Stimulated activated CD4-positive, alpha-beta T cell treated with anti-CD3 and anti-CD28 coated beads, Interleukin-15, amount 100 ng/mL, for 24 hours (primary cell): ENCODE measurements at places on chromosomes 1 and 21.

- no peak for DNase-seq
Measured at GRCh38 chr1:201180141-201180540, 10.5 kb upstream of the IGFN1 start.

GRCh38 chr1:69290291-69290690 is 277.4 kb upstream of the LRRC7 start:
- no peak for DNase-seq

DNA sequence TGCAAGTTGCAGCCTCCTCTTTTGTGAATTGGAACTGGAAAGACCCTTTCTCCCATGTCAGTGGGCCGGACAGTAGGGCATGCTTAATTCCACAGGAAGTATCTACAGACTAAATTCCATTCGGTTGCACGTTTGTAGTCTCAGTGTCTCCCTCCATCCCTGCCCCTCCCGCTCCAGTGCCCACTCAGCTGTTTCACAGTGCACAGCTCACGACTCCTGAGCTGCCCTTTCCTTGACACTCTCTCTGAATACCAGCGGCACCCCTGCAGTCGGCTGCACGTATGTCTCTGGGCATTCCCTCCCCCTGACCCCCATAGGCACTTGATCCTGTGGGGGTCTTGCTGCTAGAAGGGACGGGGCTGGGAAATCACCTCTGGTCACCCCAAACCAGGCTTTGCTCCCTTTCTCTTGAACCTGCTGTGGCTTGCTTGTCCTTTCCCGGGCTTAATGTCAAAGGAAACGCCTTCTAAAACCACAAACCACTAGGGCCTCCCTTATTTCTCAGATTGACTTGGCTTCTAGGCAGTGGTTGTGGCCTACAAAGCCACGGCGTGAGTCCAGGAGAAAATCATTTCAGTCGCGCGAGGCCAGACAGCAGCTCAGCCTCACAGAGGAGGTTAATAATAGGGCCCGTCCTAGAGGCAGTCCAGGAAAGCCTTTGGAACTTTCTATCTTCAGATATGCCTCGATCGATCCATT is 365.3 kb upstream of the PROX1 start:
- peak; percentile 25 for DNase-seq

- DNase-seq = no peak
Measured at GRCh38 chr1:162009501-162010174, 14.0 kb downstream of the OLFML2B start.

DNA sequence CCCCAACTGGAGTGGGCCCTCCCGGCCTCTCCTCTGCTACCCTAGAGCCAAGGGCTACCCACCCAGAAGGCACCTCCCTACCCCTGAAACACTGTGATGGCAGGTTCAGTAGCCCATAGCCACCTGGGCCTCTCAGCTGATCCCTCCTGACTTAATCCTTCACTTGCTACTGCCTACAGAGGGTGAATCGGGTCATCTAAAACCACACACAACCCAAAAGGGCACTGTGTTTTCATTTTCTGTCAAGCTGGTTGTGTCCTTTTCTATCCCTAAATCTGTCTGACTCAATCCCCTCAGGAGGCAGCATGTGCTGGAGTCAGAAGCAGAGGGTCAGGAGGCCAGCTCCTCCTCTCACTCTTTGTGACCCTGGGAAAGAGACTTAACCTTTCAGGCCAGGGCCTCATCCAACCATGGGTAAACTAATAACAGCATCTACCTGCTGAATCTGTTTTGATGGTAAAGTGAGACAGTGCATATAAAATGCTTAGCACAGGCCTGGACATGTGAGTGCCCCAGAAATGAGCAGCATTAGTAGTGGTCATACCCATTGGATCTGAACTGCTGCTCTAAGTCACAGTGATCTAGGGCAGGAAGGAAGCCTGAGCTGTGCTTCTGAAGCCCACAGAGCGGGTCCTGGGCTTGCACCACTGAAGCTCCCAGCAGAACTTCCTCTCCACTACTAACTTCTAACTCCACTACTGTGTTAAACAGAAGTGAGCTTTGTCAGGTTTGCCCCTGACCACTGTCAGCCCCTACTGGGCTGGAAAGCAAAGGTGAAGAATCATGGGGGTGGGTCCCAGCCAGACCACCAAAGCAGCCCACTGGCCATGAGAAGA is 11.0 kb downstream of the PMVK start:
- no peak for DNase-seq

- no peak for DNase-seq
Measured at GRCh38 chr1:113742515-113742914, 16.8 kb downstream of the PHTF1 start.

GRCh38 chr1:145926686-145927062 is 610 bp downstream of the RBM8A start:
- DNase-seq = peak; percentile 72

GRCh38 chr1:216020743-216021345 is 402.4 kb downstream of the USH2A start:
- no peak for DNase-seq

- DNase-seq = peak; percentile 6
Measured at GRCh38 chr1:153291514-153291913, 21.2 kb downstream of the PGLYRP3 start.

DNA sequence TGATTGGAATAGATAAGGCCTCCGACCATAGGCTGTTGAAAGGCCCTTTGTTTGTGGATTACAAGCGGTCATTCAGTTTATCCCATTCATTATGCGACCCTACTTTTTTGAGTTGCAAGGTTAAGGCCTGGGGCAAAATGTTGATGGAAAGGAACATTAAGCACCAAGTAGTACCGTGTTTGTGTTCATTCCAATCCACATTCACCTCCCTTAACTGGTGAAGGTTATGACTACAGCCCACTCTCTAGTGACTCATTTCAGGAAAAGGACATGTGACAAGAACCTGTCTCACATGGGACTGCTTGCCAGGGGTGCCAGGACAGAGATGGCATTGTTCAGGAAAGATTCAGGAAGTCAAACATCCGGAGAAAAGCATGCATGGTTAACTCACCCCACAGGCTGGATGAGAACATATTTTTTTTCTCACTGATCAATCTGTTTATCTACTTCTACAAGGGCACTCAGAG is 81.6 kb downstream of the CD58 start:
- DNase-seq = no peak

DNA sequence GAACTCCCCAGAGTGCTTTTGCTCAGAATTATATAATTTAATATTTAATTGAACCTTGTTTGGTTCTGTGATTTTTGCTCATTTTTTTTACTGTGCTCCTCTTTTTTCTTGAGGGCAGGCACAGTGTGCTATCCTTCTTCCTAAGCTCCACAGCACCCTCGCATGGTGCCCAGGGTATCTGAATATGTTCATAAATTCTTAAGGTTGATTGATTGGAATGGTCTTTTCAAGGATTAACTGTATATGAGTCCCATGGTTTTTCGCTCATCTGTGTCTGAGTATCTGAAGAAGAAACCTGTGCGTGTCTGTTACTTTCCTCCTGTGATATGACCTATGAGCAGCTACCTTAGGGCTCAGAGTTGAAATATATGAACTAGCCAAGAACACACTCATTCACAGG is 393.7 kb downstream of the HLX start:
- DNase-seq = no peak

- no peak for DNase-seq
Measured at GRCh38 chr1:88088481-88088880, 595.6 kb upstream of the PKN2 start.

- DNase-seq = no peak
Measured at GRCh38 chr1:204885288-204885711, 14.6 kb downstream of the NFASC start.

DNA sequence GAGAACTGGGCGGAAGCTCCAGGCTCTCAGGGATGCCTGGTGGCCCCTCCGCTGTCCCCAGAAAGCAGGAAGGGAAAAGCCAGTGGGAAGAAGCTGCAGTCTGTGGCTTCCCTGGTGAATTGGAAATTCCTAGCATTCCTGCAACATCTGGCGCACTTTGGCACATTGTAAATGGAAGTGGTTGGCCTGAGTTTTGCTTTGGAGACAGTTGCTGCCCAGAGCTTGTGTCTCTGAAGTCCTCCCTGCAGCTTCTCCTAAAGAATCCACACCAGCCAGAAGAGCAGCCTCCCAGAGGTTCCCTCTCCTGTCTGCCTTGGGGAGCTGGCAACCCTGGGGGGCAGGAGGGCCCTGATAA is 48.2 kb downstream of the ARHGEF10L start:
- no peak for DNase-seq

GRCh38 chr1:17081439-17081838 is 27.6 kb upstream of the SDHB start:
- no peak for DNase-seq

DNA sequence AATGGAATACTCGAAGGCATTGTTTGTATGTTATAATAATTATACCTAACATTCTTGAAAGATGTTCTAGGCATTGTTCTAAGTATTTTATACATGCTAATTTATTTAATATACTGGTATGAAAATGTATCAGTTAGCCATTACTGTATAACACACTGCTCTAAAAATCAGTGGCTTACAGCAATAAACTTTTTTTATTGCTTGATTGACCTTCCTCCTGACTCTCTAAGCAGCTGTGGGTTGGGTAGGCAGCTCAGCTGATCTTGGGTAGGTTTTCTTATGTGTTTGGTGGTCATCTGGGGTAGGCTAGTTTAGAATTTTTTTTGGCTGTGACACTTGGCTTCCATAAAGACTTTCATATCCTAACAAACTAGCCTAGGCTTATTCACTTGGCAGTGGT is 100.2 kb upstream of the SYT6 start:
- DNase-seq = no peak

DNA sequence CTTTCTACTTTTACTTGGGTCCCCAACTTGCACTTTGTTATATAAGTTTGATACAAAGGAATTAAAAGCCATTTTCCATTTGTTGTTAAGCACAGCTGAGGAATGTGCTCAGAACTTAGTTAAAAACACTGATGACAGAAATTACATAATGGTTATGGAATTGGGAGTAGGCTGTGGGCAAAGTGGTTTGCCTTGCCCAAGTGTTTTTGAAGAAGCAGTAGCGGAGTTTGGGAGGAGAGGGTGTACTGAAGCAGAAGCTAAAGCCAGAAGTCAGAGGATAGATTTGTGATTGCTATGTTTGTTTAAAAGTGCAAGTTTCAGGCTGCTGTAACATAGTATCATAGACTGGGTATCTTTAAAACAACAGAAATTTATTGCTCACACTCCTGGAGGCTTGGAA is 391.8 kb downstream of the DUSP10 start:
- DNase-seq = no peak

DNA sequence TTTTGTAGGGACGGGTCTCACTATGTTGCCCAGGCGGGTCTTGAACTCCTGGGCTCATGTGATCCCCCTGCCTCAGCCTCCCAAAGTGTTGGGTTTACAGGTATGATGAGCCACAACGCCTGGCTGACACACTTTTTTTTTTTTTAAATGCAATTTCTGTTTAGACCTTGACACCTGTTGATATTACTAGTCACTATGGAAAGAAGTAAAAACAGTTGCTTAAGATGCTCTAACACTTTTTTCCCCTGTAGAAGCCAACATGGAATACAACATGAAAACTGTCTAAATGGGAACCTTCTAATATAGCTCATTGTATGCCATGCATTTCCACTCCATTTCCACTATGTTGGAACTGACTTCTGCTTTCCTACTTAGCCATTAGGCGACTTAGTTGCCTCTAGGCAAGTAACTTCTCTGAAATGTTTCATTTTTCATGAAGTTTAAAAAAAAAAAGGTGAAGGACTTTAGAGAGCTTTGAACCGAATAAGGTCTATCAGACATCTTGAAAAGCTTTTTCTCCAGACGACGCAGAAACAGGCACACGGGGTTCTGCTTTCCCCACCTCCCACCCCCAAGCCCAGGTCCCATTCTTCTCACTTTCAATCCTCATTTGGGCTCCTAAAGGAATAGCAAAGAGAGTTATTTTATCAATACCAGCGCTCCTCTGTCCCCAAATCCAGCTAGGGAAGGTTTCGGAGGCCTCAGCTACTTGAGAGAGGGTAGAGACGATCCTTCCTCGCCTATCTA is 648 bp upstream of the DR1 start:
- DNase-seq = peak; percentile 17

DNA sequence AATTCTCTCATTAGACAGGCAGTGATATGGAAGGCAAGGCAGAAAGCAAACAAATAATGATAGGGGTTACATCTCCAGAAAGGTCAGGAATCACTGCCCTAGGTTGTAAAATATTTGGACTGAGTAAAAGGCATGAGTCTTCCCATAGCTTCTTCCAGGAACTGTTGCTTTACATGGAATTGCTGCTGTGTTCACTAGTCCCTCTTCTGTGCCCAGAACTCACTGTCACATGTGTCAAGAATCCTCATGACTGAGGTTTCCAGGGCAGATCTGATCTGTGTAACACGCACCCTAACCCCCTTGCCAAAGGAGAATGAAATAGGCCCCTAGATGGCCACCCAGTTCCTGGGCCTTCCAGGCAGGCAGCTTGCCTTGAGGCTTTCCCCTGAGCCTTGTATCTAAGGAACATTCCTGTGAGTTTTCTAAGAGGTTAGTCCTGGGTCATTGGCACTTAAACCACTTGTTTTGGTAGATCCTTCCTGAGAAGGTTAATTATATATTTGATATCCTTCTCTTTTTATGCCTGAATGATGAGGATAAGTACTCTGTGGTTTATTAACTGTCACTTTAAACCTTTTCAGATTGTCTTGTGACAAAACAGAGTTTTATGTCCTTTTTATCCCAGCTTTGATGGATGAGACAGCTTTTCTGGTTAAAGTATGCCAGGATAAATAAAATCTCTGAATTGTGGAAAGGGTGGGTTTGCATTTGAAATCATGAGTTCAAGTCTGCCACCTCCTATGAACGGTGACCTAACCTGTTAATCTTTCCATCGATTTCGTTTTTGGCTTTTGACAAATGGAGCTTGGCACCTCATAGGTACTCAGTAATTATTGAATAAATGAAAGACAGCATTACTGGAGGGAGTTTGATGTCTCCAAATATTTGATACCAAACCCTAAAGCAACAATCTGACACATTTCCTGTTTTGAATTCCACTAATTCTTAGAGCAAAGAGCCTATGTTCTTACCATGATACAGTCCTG is 163.3 kb downstream of the DHRS3 start:
- no peak for DNase-seq

GRCh38 chr21:46500224-46500861 is 41.7 kb downstream of the DIP2A start:
- DNase-seq = no peak

DNA sequence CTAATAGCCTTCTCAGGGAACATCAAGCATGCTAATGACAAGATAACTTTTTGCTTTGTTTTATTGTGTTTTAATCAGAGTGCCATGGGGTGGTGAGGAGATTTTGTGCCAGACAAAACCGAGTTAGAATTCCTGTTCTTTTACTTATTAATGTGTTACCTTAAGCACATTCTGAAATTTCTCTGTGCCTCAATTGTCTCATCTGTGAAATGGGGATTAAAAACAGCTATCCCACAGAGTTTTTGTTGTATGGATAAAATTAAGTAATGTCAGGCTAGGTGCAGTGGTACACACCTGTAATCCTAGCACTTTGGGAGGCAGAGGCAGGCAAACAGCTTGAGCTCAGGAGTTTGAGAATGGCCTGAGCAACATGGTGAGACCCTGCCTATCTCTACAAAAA is 138.0 kb downstream of the PROX1 start:
- no peak for DNase-seq

DNA sequence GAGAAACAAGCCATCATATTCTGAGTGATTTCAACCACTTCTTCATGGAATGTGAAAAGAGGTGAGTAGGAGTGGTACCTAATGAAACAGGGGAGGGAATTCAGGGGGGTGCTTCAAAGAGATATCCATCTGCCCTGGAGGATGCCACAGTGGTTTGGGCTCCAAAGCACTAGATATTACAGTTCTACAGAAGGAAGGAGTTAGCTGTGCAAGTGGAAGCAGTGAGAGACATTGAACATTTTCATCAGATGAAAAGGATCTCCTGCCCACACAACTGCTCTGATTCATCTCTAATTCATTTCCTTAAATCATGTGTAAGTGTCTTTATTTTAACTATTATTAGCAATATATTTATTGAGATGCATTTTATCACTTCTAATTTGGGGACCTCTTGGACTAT is 2.8 kb upstream of the RGS5 start:
- no peak for DNase-seq

- no peak for DNase-seq
Measured at GRCh38 chr1:44693159-44693558, 18.6 kb downstream of the ARMH1 start.
